GM23338 (cell line): ENCODE measurements at places on chromosomes 7 and 10. TPM values are rescaled to one million over a fixed set of nuclear protein-coding genes. Genes with fewer than 3 reads are reported as not detected.

CCDC172 gene
- total RNA-seq: 3.8 and 4.6 TPM in 2 replicates

VWC2 gene
- 0.16 and 0.45 TPM in 2 replicates for total RNA-seq

UROS gene
- 43.4 and 47.1 TPM in 2 replicates for total RNA-seq

GIMAP7 gene
- not detected in 2 replicates for total RNA-seq

PPP3CB gene
- 38.5 and 42.9 TPM in 2 replicates for total RNA-seq

TMEM184A gene
- 0.04 and 0.66 TPM in 2 replicates for total RNA-seq

OLAH gene
- total RNA-seq: not detected in 2 replicates

GRCh38 chr10:52143338-52143737 lies 170.7 kb upstream of the DKK1 start:
- no peak for DNase-seq

- DNase-seq: no peak
Observed at GRCh38 chr7:29289156-29290021, 94.8 kb downstream of the CHN2 start.

DNA sequence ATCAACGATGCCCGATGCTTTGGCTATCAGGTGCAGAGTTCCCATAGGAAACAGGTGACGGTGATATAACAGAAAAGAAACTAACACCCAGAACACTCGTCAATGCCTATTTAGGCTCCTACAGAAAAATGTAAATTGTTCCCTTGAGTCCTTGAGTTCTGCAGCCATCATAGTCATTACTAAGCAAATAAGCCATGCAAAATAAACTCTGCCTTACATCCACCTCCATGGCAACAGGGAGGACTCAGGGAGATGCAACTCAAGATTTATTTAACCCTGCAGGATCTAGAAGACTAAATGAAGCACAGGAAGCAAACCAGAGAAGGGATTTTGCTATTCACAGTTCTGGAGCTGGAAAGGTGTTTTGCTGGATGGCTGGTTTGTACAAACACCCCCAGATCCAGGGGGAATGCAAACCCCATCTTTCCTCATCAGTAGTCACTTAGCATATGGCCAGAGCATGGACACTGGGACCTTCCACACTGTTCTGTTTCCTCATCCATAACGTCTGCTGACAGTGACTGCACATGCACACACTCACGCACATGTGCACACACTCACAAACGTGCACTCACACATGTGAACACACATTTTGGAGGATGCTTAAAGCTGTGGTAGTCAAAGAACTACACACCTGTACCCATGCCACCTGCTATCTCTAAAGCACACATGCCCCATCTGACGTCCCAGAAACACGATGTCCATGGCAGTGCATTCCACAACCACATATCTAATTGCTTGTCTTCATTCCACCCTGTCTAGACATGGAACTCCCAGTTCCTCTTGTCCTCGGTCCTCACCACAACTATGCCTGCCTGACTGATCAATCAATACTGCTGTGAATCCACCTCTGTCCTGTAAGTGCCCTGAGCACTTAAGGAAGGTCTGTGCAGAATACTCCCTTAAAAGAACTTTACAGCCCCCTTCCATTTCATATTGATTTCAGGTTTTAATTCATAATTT lies 178.2 kb downstream of the COBL start:
- no peak for DNase-seq

DNA sequence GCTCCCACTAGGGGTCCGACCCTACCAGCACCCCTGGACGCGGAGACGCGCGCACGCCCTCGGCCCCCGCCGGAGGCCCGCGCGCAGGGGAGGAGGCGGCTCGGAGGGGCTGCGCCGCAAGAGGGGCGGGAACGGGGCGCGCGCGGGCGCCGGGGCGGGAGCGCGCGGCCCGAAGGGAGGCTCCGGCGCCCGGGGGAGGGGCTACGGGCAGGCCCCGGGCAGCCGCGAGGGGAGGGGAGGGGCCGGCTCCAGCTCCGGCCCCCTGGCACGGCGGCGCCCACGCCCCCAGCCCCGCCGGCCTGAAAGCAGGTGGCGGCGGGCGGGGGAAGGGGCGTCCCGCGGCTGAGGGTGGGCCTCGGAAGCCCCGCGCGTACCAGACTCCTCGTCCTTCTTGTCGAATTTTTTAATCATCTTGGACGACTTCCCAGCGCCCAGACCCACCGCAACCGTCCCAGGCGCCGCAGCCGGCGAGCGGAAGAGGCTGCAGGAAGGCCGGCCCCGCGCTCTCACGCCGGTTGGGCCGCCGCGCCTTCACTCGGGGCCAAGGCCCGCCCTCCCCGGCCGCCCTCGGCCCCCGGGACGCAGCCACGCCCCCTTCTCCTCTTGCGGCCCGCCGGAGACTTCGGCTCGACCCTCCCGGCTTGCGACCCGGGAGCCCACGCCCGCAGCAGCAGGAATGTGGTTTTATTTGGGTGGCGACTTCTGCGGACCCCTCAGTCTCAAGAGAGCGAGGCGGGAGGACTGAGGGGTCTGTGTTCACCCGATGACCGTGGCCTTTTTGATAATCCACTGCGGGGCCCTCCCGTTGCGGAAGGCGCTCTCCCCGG lies at the start of gene COPG2:
TSS of gene COPG2 (minus strand) at position 491 of the 827 bp plus-strand sequence. CDS start at position 411, 80 bp downstream.
- DNase-seq: peak; percentile 96

GRCh38 chr10:17523917-17524316 lies 69.5 kb upstream of the ST8SIA6 start:
- no peak for DNase-seq

- DNase-seq: peak; percentile 50
Observed at GRCh38 chr10:97518301-97519043, 19.7 kb downstream of the UBTD1 start.

GRCh38 chr10:121265360-121266123 lies 332.7 kb downstream of the FGFR2 start:
- DNase-seq: no peak

GRCh38 chr7:129728875-129729467 lies 117.5 kb downstream of the NRF1 start:
- no peak for DNase-seq

GRCh38 chr7:116834815-116835504 lies 27.4 kb upstream of the CAPZA2 start:
- no peak for DNase-seq

DNA sequence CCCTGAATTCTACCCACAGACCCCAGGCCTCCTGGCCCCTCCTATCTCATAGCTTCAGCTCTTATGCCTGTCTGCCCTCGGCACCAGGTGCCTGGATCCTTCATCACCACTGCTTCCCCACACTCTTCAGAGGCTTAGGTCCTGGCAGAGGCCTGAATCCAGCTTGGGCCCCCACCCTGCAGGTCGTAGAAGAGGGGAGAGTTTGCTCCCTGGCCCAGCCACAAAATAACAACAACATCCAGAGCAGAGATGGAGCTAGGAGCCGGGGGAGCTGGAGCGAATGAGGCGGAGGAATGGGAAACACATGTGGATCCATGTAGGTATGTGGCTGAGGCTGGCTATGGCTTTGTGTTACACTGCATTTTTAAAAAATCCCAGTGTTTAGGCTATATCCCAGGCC lies 7.8 kb upstream of the OPN4 start:
- no peak for DNase-seq

DNA sequence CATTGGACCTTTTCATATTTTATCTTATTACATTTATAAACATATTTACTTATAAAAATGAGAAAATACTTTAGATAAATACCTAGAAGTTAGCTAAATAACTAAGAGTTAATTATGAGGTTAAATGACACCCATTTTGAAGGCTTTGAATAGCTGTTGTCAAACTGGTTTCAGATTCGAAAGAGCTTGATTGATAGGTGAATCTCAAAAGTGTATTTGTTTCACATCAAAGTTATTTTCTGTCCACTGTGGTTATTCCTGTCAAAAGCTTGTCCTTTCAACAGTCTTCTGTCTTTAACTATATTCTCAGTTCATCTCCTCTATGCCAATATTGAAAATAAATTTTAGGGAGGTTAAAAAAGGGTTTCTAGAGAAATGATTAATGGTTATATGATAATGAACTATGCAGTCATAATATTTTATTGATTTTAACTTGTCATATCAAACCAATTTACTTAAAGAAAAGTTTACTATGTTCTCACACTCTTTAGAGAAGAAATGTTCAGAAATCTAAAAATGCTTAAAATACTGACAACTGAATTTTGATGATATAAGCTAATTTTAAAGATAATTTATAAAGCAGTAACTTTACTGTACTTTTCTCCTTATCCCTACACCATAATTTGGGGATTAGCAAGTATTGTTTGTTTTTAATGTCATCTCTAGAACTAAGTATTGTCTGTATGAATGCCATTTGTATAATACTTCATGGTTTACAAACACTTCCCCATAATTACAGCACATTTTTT lies 72.0 kb upstream of the FOXP2 start:
- no peak for DNase-seq

DNA sequence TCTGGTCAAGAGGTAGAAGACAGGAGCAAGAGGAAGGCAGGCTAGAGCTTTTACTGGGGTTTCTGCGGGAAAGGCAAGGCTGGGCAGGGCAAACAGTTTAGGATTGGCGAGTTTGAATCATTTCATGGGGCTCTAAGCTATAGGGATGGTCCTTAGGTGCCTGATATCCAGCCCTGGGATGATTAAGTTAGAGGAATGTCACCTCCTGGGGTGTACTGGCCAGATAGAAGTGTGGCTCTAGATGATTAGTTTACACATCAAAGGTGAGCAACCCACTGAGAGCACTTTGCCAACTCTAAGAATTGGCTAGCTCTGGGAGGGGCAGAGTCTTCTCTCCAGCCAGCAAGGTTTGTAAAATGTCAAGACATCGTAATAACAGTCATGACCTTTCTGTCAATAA lies 52.4 kb downstream of the ZNF365 start:
- peak; percentile 65 for DNase-seq

DNA sequence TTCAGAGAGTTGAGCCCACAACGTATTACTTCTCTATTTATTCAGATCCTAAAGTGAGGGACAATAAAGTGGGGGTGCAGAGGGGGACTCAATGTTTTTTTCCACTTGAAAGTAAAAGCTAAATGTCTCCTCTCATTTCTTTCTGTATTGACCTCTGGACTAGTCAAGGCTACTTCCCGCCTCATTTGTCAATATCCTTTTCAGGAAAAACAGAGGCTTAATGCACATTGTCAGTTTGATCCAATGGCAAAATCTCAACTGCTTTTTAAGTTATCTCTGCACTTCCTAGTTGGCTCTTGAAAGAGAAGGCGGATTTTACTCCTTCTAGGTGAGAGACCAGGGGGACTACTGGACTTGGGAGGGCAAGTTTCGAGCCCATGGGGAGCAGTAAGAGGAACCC lies 56.4 kb downstream of the HIPK2 start:
- DNase-seq: no peak

DNA sequence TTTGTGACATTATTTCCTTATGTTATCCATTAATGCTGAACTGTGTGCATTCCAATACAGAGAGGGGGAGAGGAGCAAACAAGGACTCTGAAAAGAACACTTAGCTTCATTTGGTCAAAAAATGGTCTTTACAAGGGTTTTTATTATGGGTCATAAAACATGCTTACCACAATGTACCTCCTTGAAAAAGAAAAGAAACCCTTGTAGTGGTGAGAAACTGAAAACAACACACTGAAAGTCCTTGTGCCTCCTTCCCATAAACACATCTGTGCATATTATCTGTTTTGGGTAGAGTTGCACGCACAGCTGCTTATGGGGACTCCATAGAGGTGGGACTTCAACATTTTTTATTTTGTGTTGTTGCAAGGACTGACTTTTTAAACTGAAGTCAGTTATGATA lies 98.7 kb downstream of the CDK6 start:
- no peak for DNase-seq

DNA sequence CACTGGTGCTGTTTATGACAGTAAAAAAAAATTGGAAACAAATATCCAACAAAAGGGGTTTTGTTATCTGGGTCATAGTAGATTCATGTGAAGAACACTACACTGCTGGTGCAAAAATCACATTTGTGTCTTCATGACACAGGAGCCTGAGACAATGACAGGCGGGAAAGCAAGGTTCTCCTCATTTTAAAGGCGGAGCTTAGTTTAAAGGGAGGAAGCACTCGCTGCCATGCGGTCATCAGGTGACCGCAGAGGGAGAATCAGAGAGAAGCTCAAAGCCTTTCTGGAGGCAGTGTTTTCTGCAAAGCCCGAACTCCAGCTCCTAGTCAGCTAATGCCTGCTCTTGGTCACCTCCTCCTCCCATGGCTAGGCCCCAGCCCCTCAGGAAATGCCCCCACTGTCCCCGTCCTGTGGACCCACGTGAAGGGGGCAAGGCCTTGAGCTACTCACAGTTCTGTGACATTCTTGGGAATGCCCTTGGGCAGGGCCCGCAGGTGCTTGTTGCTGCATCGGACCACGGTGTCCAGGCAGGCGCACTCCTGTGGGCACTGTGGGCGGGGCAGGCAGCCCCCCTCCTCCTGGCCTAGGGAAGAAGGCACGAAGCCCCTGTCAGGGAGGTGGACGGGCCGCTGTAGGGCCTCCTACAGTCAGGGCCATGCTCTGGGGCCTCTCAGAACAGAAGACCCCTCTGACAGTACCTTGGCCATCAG lies 146.1 kb downstream of the SLIT1 start:
- DNase-seq: no peak
